ENCODE measurements at places on chromosomes 13 and 19.

- DNase-seq: no peak
Observed at GRCh38 chr13:47420568-47420967, 523.7 kb upstream of the HTR2A start.

DNA sequence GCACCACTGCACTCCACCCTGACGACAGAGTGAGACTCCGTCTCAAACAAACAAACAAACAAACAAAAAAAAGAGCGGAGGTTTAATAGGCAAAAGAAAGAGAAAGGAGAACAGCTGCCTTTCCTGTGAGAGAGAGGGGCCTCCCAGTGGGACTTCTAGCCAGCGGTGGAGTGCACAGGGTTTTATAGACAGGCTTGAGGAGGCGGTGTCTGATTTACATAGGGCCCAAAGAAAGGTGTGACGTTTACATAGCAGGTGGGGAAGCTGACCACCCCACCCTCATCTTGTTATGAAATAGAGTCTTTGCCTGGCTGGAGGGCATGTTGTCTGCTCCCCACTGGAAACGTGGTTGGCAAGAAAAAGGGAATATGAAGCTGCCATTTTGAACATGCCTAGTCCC, 106.0 kb upstream of the CSNK1A1L start:
- no peak for DNase-seq

DNA sequence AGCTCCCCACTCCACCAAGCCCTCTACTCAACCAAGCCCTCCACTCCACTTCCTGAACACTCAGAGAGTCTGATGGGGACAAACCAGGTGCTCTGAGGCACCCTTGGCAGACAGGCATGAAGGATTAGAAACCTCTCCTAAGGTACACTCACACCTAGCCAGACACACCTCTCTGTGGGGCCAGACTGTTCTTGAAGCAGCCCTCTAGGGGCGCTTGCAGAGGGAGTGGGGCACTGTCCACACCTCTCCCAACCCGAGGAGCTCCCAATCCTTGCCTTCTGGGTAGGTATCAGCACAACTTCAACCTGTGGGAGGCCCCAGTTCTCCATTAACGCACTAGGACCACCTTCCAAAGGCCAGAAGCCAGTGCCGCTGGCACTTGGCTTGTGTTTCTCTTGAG, 108.7 kb upstream of the VSTM2B start:
- no peak for DNase-seq

DNA sequence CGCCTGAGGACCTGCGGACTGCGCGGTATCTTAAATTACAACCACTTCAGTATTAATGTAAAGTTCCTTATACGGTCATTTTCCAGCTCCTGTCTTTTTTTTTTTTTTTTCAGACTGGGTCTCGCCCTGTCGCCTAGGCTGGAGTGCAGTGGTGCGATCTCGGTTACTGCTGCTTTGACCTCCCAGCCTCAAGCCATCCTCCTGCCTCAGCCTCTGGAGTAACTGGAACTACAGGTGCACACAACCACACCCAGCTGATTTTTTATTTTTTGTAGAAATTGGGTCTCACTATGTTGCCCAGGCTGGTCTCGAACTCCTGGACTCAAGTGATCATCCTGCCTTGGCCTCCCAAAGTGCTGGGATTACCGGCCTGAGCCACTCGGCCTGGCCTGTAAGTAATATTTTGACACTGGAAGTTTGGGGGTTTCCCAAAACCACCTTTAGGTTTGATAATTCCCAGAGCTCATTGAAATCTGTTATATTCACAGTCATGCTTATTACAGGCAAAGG, 406 bp upstream of the EID2B start:
- DNase-seq: no peak

DNA sequence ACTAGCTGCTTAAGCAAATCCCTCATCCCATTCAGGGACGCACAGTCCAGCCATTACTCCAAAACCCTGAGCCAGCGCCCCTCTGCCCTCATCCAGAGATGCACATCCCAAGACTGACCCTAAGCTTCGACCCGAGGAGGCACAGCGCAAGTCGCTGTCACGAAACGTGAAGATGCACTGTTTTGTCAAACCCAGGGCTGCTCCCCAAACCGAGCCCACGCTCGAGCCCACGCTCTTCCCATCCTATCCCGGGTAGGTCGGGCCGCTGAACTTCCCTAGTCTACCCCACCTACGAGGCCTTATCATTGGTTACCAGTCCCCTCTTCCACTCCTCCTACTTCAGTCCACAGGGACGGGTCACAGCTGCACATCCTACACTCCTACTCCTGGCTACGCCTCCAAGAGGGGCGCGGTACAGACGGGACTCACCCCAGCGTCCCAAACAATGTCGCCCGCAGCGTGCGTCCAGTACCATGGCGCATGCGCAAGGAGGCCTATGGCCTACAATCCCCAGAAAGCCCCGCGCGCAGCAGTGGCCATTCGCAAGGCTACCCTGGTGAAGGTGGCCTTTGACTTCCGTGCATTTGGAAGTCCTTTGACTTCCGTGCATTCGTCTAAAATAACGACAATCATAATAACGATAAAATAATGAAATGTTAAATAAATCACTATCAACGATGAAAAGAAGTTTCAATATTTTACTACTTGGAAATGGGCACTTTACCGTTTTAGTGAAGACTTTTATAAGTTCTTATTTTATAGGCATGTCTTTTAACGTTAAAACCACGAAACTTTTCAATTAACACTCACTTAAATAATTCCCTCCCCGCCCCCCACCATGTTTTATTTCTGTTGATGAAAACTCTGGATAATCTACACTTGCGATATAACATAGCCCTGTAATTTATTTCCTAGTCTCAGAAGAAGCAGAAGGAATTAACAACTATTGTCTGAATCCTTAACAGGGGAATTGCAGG, at the start of gene ZNF285:
Gene ZNF285, minus strand, starts transcription at position 470 of the 977 bp plus-strand sequence. CDS start 4,395 bp downstream, outside the sequence.
- no peak for DNase-seq

DNA sequence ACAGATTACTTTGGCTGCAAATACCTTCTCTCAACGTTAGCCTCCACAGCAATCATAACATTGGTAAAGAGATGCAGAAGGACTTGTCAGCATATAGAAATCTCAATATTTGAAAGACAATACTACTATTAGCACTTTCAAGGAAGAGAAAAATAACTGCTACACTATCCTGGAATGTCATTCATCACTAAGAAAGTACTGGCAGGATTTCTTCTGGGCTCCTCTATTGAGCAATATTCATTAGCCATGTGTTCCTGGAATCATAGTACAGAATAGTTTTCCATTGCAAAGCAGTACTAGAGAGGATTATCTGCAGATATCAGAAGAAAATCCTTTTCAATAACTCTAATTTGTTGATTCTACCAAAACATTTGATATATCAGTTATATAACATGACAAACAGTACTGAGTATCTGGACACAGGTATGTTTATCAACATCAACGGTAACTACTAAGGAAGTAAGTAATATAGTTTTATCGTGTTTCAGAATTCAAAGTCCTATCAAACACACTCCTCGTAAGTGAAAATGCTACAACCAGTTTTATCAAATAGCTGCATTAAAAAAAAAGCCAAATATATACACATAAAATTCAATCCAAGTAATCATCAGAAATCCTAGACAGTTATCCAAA, 27.3 kb downstream of the INTS6 start:
- no peak for DNase-seq

DNA sequence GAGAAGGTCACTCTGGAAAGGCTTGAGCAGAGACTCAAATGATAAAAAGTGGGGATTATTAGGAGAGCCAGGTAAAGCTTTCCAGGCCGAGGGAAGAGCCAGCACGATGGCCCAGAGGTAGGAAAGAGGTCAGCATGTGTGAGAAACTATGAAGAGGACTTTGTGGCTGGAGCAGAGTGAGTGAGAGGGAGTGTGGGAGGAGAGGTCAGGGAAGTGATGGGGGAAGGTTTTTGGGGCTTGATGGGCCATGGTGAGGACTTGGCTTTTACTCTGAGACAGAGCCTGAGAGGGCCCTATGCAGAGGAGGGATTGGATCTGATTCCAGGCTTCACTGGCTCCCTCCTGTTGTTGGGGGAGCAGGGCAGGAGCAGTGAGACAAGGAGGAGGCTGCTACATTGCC, 5.3 kb downstream of the CATSPERG start:
- DNase-seq: no peak

- no peak for DNase-seq
Observed at GRCh38 chr13:85186356-85187045, 612.7 kb downstream of the SLITRK6 start.

DNA sequence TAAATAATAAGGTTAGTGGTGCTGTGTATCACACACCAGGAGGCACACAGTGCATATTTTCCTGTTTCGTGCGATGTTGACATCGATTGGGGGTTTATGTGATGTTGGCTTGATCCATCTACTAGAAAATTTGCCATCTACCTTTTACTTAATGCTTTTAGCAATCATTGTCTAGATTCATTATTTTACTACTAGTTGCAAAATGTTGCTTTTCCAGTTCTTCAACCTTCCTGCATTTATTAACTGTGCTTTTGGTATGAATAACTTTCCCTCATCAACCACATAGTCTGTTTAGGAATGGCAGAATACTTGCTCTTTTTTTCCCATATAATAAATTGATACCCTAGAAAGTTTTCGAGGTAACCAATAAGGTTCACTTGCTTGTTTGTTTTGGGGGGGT, 17.5 kb downstream of the C13orf42 start:
- no peak for DNase-seq

DNA sequence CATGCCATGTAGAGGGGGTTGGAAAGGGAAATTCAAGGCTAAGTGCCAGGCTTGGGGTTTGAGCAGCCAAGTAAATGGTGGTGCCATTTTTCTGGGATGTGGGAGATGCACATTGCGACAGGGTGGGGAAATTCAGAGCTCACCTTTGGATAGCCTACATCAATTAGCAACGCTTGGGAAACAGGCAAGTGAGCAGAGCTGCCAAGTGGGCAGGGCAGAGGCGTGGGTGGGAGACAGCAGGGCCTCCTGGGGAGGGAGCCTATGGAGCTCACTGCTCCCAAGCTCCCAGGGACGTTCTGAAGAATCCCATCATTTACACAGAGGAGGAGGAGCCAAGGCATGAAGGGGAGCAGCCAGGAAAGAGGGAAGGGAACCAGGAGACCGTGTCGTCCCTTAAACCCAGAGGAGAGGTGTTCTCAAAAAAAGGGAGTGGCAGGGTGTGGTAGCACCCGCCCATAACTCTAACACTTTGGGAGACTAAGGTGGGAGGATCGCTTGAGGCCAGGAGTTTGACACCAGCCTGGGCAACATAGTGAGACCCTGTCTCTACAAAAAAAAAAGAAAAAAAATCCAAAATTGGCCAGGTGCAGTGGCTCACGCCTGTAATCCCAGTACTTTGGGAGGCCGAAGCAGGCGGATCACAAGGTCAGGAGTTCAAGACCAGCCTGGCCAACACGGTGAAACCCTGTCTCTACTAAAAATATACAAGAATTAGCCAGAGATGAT, 11.5 kb upstream of the CCNE1 start:
- no peak for DNase-seq

- no peak for DNase-seq
Observed at GRCh38 chr13:42615691-42616090, 41.7 kb downstream of the TNFSF11 start.

GRCh38 chr13:102707467-102707866, 12.6 kb upstream of the METTL21C start:
- no peak for DNase-seq

- DNase-seq: no peak
Observed at GRCh38 chr13:66681403-66681802, 548.7 kb downstream of the PCDH9 start.

DNA sequence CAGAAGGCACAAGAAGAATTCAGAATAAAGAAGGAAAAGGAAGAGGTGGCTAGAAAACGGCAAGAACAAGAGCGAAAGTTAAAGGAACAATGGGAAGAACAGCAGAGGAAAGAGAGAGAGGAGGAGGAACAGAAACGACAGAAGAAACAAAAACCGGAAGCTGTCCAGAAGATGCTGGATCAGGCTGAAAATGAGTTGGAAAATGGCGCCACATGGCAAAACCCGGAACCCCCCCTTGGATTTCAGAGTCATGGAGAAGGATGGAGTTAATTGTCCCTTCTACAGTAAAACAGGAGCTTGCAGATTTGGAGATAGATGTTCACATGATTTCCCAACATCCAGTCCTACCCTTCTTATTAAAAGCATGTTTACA, 6.7 kb downstream of the CD209 start:
- no peak for DNase-seq

DNA sequence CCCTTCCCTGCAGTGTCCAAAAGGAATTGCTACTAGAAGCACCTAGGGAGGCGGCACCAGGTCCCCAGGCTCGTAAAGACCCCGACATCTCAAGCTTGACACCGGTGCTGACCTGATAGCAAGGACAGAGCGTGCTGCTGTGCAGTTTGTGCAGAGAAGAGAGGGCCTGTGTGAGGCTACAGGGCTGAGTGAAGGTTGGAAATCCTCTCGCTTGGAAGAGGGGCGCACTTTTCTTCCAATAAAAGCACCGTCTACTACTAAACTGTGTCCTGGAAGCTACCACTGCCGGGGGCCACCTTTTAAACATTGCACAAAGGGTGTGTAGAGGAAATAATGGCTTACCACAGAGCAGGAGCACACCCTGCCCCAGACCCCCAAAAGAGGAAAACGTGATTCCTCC, 11.0 kb downstream of the TMEM272 start:
- DNase-seq: no peak

GRCh38 chr19:7860714-7861618, 13.2 kb downstream of the PRR36 start:
- DNase-seq: no peak

- no peak for DNase-seq
Observed at GRCh38 chr19:18504886-18505610, 16.8 kb downstream of the ELL start.

DNA sequence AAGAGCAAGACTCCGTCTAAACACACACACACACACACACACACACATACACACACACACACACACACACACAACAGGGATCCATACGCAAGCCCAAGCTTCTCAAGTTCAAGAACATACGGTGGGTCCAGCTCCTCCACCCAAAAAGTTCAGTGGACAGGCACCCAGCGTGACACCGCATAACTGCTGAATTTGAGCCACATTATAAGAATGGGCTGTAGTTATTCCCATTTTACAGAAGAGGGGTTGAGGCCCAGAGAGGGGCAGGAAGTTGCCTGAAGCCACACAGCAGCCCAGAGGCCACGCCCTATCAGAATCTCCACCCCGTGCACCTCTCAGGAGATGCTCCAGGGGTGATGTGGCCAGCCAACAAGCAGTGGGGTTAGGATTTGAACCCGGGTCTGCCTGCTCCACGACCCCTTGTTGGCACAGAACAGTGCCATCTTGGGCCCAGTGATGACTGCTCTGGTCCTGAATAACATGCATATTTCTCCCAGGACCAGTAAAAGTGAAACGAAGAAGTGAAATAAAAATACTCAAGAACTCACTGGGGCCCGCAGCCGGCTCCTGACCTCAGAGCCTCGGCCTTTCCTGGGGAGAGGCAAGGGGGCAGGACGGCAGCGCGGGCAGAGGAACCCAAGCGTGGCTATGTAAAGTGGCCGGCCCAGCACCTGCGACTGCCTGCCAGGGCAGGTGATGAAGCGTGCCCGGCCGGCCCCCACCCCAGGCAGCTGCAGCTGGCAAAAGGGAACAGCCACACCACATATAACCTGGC, 61.9 kb downstream of the AP1M1 start:
- DNase-seq: no peak

- no peak for DNase-seq
Observed at GRCh38 chr13:78750735-78751134, 91.8 kb upstream of the OBI1 start.

GRCh38 chr19:18102916-18103542, 5.5 kb downstream of the MAST3 start:
- DNase-seq: peak; percentile 98

- no peak for DNase-seq
Observed at GRCh38 chr19:41403181-41403970, 5.8 kb downstream of the BCKDHA start.
